ENCODE measurements at places on chromosomes 6 and 20.

- no peak for DNase-seq
Measured at GRCh38 chr6:108677357-108677756, 116.6 kb downstream of the FOXO3 start.

GRCh38 chr20:35523298-35523888 is 6.1 kb downstream of the C20orf173 start:
- no peak for DNase-seq

GRCh38 chr6:72464791-72465691 is 156.8 kb upstream of the KCNQ5 start:
- no peak for DNase-seq

GRCh38 chr20:2932498-2932897 is 59.2 kb downstream of the PTPRA start:
- no peak for DNase-seq

DNA sequence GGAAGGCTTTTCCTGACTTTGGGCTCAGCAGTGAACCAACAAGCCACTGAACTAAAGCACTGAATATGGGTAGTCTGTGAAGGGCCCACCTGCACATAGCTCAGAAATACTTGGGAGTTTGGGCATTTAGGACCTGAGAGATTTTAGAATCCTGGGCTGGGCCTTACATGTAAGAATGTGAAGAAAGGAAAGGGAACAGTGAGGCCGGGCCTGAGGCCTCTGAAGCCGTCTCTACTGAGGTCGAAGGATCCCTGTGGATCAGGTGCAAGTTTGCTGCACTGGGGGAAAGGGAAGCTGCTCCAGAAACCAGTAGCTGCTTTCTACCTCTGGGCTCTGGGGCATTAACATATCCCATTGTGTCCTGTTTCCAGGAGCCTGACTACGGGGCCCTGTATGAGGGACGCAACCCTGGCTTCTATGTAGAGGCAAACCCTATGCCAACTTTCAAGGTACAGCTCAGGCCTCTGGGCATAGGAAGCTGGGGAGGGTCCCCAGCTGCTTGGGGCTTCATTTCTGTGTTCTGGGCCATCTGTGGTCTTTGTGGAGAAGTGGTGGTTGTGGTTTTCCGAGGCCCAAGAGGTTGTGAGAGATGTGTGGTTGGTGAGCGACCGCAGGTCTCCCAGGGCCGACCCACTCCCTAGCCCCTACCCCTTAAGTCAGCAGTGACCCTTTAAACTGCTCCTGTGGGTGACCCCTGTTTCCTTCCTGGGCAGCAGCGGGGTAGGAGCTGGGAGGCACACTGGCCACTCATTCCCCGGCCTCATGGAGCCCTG is 30.3 kb downstream of the PLCG1 start:
- DNase-seq = no peak

DNA sequence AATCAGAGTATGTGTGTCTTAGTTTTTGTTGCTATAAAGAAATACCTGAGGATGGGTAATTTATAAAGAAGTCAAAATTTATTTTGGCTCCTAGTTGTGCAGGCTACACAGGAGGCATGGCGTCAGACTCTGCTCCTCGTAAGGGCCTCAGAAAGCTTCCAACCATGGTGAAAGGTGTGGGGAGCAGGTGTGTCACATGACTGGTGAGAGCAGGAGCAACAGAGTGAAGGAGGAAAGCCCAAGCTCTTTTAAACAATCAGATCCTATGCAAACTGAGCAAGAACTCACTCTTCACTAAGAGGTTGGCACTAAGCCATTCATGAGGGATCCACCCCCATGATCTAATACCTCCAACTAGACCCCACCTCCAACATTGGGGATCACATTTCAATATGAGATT is 1524.3 kb downstream of the HACE1 start:
- no peak for DNase-seq

DNA sequence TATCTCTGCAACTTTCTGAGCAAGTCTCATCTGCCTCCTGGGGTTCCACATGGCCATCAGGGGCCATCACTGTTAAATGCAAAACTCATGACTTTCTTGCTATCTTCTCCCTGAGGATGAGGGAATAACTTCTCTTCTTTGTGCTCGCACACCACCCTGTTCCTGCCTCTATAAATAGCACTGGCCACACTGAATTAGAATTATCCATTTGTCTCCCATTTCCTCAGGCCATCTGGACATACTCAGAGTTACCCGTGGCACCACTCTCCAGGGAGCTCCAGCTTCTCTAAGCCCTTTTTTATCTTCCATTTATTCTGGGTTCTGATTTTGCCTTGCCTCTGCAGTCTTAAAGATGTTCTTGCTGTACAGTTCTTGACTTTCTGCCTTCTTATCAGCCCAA is 72.8 kb upstream of the ECI2 start:
- DNase-seq = no peak

GRCh38 chr20:21514553-21515251 is 838 bp upstream of the NKX2-2 start:
- peak; percentile 58 for DNase-seq

DNA sequence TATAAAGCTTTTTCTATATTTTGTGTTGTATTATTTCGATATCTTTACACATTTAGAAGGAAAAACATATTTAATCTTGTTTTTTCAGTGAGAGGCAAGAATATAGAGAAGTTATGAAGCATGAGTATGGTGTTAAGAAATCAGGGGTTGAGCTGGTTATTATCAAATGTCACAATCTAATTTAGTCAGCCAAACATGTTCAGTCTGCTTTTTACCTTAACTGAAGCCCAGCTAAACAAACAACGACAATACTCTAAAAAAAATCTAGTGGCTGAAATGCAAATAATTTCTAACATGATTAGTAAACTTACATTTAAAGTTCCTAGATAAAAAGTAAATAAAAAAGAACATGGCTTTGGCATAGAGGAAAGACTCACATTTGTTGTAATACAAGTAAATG is 433.8 kb upstream of the NRSN1 start:
- no peak for DNase-seq

- no peak for DNase-seq
Measured at GRCh38 chr6:151075527-151075926, 164.2 kb upstream of the AKAP12 start.
